NCI-H1417 (cell line): ENCODE measurements at places on chromosomes 12 and 14.

DNA sequence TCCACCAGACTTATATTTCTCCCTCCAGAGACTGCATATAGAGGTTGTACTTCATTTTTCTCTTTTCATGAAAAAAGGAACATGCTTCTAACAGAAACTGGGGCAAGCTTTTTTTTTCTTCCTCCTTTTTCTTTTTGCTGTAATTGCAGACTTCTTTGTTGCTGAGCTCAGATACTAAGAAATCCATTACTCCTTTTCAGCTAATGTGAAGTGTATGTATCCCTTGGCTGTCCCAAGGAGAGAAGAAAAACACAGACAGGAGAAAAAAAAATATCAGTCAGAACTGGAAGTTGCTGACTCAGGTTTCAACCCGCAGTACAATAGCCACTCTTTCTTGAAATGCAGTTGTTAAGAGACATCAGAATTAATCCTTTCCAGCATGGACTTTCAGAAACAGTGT lies 1248.4 kb downstream of the LRFN5 start:
- no peak for DNase-seq

- DNase-seq: no peak
Observed at GRCh38 chr12:1297206-1297605, 297.2 kb downstream of the FBXL14 start.

DNA sequence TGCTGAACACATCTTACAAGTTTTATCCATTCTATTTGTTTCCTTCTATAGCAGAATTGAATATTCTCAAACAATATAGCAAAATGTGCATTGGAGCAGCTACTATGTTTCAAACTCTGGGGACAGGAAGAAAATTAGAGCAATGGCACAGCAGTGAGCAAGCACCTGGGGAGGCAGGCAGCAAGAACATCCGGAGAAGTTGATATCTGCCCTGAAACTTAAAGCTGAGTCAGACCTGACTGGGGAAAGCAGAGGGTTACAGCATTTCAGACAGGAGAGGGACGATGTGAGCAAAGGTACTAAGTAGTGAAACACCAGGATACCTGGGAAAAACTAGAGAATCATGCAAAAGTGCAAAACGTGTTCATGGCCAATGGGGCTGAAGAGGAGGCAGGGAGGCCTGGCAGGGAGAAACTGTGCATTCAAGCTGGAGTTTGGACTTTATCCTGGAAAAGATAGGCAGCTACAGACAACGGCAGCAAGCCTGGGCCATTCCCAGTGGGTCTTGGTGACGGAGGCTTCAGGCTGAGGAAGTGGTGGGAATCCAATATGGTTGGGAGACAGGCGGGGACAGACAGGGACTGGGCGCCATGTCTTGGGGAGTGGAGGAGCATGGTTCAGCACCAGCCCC lies 118.0 kb upstream of the CDKN3 start:
- no peak for DNase-seq

DNA sequence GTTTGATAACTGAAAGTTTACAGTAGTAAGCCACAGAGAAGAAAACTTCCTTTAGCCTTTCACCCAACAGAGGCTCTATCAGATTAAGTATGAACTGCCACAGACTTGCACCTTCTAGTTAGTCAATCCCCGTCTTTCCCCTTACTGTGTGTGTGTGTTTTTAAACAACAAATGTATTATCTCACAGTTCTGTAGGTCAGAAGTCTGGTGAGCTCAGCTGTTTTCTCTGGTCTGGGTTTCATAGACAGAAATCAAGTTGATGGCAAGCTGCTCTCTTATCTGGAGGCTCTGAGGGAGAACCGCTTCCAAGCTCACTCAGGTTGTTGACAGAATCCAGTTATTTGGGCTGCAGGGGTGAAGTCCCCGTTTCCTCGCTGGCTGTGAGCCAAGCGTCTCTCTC lies 320.5 kb downstream of the PRKD1 start:
- no peak for DNase-seq

- DNase-seq: peak; percentile 64
Observed at GRCh38 chr12:74689929-74690328, 152.3 kb downstream of the ATXN7L3B start.

DNA sequence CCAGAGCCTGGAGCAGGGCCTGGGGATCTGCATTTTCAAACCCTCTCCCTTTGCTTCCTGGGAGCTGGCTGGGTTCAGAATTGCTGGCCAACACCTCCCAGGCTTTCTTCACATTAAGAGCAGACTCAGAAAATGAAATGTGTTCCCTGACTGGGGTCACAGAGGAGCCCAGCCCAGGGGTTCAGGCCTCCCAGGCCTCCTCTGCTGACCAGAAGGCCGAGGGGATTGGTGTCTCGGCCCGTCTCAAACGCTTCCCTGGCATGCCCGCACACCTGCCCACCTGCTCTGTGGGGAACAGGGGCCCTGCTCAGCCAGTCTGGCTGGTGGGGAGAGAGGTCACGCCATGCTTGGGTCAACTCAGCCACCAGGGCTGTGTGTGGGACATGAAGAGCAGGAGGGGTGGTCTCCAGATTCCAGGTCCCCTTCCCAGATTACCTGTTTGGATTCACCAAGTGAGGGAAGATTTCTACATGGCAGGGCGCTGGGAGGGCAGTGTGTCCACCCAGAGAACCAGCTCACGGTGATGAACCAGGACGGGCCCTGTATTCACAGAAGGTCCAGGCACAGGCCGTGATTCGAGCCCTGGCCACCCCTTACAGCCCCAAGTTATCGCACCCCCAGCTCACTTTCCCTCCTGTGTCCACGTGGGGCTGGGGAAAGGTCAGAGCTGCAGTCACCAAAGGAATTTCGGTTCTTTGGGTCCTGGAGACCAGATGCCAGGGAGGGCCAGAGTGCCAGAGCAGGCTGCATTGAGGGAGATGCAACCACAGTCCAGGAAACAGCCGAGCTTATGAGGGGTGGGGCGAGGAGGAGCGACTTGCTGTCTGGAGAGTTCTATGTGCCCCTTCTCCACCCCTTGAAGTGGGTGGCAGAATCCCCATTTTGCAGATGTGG lies 55.2 kb upstream of the RIN3 start:
- DNase-seq: no peak

DNA sequence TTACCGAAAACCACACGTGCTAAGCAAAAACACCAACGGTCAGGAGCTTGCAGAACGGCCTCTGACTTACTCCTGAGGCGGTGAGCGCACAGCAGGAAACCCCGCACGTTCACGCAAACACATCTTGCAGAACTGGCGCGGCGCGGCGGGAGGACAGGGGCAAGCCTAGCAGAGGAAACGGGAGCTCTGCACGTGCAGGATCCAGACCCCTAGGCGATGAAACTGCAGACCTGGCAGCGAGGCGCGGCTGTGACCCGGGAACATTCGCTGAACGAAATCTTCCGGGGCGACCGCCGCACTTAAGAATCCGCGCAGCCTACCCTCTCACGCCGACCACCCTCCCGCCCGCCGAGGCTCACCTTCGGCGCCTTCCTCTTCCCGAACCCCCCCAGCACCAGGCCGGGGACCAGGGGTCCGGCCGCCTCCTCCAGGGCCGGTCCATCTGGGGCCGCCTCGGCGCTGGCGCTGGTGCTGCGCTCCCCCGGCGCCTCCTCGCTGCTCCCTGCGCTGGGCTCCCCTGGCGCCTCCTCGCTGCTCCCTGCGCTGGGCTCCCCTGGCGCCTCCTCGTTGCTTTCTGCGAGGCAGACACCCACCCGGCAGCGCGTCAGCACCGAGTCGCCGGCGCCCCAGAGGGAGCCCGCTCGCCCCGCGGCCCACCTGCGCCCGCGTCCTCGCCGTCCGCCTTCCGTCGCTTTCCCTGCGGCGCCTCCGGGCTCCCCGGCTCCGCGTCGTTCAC lies 615 bp downstream of the DDX51 start:
- DNase-seq: peak; percentile 59

DNA sequence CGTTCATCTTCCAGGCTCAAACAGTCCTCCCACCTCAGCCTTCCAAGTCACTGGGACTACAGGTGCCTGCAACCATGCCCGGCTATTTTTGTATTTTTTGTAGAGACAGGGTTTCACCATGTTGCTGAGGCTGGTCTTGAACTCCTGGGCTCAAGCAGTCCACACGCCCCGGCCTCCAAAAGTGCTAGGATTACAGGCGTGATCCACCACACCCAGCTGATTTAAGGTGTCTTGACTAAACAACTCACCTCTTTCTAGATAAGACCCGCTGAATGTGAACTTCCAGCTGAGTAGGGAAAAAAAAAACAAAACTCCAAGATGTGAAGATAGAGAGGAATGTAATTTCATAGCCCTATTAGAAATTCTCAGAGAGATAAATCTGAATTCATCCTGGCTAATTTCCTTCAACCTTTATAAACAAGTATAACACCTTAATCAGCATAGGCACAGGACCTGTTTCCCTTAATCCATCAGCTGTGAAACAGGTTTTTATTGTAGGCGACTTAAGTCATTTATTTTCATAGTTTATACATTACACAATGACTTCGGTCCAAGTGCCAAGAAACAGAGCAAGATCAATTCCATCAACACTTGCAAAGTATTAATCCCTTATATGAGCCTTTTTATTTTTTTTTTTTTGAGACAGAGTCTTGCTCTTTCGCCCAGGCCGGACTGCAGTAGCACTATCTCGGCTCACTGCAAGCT lies 51.5 kb downstream of the HCAR2 start:
- no peak for DNase-seq

DNA sequence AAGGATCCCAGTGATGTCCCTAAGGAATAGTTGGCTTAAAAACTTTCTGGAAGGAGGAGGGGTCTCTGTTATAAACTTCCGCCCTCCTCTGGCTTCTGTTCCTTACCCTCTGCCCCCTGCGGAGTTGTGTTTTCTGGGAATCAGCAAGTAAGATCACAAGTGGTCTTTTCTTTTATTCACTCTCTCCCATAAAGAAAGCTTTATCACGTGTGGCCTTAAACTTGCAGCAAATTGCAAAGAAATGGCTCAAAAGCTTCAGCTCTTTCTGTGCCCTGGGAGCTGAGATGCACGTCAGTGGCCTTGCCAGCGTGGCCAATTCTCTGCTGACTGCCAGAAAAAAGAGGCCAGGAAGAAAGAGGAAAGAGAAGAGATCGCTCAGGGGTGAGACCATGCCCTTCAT lies at the start of gene SLCO1C1:
TSS of gene SLCO1C1 (plus strand) at position 101 of the 400 bp plus-strand sequence. CDS start 4,245 bp downstream, outside the sequence.
- no peak for DNase-seq

DNA sequence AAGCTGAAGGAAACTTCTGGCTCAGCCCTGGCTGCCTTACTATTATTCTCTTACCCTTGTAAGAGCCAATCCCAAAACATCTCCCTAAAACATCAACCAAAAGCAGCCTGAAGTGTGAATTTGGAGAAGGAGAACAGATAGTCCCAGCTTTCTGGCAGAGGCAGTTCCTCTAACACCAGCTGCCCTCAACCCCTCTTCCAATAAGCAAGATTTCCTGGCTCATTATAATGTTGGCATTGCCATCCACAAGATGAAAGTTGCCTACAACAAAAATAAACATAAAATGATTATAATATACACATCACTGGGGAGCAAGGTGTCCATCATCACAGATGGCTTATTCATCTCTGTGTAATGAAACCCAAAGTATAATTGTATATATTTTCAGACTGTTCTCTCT lies 352.5 kb upstream of the CCDC196 start:
- DNase-seq: no peak

DNA sequence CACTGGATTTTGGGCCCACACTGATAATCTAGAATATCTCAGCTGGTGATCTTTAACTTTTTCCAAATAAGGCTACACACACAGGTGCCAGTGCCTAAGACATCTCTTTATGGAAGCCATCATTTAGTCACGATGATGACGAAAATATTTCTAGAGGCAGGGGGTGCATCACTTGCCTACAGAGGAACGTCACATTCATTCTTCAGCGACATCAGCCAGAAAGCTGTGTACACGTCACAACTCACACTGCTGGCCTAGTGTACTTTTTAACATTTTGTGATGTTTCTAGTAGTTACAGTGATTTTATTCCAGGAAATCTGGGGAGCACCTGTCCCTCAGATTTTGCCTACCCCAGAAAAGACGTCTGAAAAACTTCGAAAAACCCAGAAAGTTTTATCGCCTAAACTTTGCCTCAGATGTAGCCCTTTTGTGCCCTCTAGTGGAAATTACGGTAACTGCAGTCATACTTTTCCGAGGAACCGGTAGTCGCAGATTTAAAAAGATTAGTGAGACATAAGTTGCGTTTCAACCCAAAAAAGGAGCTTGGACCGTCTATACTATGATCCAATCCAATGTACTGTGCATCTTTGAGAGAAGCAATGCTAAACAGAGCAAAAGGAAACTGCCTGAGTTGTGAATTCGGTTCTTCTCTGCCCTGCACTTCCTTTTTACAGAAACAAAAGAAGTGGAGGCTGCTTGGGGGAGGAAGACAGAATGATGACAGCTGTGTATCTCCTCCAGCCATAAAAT lies 64.3 kb upstream of the STON2 start:
- peak; percentile 82 for DNase-seq

GRCh38 chr12:132109741-132110140 lies 34.4 kb downstream of the DDX51 start:
- DNase-seq: no peak

- no peak for DNase-seq
Observed at GRCh38 chr14:67491285-67491684, 2.8 kb upstream of the TMEM229B start.

GRCh38 chr14:77467801-77468200 lies 9.9 kb downstream of the AHSA1 start:
- DNase-seq: no peak

DNA sequence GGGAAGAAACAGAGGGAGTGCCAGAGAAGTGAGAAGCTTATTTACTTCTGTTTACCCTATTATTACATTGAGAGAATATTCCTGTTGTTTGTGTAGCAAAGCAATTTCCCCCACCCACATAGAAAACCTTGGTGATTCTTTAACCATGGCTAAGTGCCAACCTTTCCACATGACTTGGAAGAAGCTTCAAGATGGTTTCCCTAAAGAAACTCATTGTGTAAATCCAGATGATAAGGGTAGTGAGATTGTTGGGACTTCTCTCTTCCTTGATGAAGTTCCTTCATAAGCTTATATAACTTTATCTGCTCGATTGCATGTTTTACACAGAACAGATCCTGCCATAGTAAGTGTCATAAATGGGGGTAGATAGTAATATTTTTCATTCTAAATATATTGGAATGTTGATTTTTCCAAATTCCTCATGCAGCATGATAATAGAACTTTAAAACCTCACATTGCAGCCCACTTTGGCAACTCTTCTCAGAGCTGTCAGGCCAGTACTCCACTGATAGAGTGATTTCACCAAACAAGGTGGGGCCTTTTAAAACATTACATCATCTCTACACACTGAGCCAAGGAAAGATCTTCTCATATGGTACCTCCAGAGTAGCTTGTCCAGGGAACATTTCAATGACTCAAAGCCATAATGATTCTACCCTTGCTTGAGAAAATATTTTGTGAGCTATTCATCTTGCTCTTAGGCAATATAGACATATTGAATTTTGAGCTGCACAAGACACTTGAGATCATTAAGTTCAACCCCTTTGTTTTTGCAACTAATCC lies 47.8 kb upstream of the KIF21A start:
- no peak for DNase-seq

DNA sequence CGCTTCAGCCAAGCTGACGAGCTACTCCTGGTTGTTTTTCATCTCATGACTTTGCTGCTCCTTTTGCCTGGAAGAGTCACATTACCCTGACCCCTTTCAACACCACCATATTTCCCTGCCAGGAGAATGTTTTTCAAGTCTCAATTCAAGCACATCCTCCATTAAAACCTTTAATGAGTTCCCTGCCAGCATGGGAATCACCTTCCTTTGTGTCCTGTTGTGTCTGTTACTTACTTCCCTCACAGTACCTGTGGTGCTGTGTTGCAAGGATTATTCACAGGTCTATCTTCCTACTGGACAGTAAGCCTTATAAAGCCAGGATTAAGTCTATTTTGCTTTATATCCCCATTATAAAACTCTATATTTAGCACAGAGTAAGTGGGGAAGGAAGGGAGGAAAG lies 13.6 kb upstream of the SLC35F4 start:
- no peak for DNase-seq
